ENCODE measurements at places on chromosomes 6 and 20. TPM values are rescaled to one million over a fixed set of nuclear protein-coding genes. Genes with fewer than 3 reads are reported as not detected.

SLC17A9 gene
- total RNA-seq: under 0.01 TPM

MYBL2 gene
- total RNA-seq: 0.98 TPM

RAB44 gene
- total RNA-seq: under 0.01 TPM

EMILIN3 gene
- 3.7 TPM for total RNA-seq

TFAP2B gene
- under 0.01 TPM for total RNA-seq

AVP gene
- not detected for total RNA-seq

DCDC2 gene
- 1.7 TPM for total RNA-seq

RNF144B gene
- 2.0 TPM for total RNA-seq

PBOV1 gene
- total RNA-seq: not detected

Data from temporal lobe (tissue), 4 donors.